ENCODE measurements at places on chromosomes 6 and 20.

- peak; percentile 97 for DNase-seq
Measured at GRCh38 chr6:140684776-140685550, 1310.5 kb upstream of the CITED2 start.

- peak; percentile 85 for DNase-seq
Measured at GRCh38 chr6:31651602-31652191, 764 bp downstream of the BAG6 start.

GRCh38 chr20:64083378-64083803 is 807 bp downstream of the LKAAEAR1 start:
- peak; percentile 85 for DNase-seq

DNA sequence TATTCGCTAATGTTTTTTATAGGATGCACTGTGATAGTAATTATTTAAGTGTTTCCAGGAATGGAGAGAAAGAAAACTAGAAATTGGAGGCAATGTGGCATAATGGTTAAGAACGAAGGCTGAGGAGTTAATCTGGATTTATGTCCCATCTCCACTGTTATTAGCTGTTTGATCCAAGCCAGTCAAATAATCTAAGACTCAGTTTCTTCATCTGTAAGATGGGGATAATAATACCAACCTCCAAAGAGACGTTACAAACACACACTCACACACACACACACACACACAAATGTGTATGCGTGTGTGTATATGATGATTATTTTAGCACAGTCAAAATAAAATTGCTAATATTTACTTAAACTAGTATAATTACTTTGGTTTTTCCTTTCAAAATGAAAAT is 36.9 kb upstream of the TPD52L1 start:
- no peak for DNase-seq

GRCh38 chr20:62740286-62741141 is 31.9 kb downstream of the NTSR1 start:
- no peak for DNase-seq

GRCh38 chr20:23161968-23162696 is 76.0 kb upstream of the CD93 start:
- DNase-seq = peak; percentile 99

- no peak for DNase-seq
Measured at GRCh38 chr20:50924261-50924920, 6.8 kb downstream of the ADNP start.

- DNase-seq = peak; percentile 79
Measured at GRCh38 chr20:35954907-35955251, 577 bp upstream of the SCAND1 start.

GRCh38 chr6:140441256-140441655 is 1066.8 kb upstream of the CITED2 start:
- DNase-seq = peak; percentile 57

GRCh38 chr20:24617757-24618450 is 148.5 kb downstream of the SYNDIG1 start:
- no peak for DNase-seq

- DNase-seq = no peak
Measured at GRCh38 chr20:37970856-37971245, 62.4 kb downstream of the TTI1 start.

GRCh38 chr6:34610819-34611477 is 54.8 kb upstream of the SPDEF start:
- DNase-seq = no peak

GRCh38 chr20:5192570-5193431 is 66.0 kb downstream of the CDS2 start:
- no peak for DNase-seq

GRCh38 chr6:15921243-15921642 is 207.6 kb upstream of the MYLIP start:
- DNase-seq = no peak

DNA sequence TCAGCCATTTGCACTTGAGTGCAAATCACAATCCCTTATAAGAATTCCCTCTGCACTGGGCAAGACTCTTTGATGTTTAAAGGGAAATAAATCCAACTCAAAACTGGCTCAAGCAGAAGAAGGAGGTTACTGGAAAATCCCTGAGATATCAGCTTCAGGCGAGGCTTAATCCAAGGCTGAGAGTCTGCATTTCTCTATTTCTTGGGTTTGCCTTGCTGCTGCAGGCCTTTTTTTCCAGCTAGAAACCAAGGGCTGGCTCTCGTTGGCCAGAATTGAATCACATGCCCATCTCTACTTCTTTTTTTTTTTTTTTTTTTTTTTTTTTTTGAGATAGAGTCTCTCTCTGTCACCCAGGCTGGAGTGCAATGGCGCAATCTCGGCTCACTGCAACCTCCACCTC is 11.7 kb downstream of the HCK start:
- DNase-seq = no peak

- DNase-seq = peak; percentile 90
Measured at GRCh38 chr6:138161338-138162110, at the start of gene ARFGEF3. TSS of gene ARFGEF3 (plus strand) at chr6:138161939. CDS start at chr6:138162087, 148 bp downstream.

DNA sequence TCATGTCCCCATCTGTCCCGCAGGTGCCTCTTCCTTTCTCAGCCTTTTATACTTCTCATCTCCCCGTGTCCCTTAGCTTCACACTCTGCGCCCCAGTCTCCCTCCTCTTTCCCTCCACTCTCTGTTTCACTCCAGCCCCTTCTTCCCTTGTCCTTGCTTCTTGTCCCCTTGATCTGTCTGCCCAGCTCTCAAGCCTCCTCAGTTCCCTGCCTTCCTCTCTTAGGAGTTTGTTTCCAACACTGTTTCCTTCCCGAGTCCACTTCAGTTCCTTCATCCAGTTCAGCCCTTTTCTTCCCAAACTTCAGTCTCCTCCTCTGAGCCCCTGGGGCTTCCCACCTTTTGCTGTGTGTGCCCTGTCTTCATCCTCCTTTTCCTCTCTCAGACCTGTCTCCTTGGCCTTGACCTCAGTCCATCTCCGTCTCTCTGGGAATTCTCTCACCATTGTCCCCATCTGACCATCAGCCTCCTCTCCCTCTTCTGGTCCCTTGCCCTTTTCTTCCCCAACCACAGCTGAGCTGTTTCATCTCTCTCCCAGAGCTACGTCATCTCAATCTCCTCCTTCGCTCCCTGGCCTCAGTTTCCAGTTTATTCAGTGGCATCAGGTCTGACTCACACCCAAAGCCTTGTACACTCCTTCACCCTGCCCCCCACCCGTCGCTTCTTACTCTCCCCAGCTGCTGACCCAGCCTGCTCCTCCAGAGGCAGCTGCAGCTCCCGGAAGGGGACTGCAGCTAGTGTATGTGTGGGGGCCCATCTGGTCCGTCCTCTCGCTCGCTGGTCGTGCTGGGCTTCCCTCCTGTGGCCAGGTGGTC is 2.7 kb upstream of the DDR1 start:
- DNase-seq = peak; percentile 42

GRCh38 chr6:155224618-155225017 is 39.2 kb upstream of the CLDN20 start:
- DNase-seq = peak; percentile 82

DNA sequence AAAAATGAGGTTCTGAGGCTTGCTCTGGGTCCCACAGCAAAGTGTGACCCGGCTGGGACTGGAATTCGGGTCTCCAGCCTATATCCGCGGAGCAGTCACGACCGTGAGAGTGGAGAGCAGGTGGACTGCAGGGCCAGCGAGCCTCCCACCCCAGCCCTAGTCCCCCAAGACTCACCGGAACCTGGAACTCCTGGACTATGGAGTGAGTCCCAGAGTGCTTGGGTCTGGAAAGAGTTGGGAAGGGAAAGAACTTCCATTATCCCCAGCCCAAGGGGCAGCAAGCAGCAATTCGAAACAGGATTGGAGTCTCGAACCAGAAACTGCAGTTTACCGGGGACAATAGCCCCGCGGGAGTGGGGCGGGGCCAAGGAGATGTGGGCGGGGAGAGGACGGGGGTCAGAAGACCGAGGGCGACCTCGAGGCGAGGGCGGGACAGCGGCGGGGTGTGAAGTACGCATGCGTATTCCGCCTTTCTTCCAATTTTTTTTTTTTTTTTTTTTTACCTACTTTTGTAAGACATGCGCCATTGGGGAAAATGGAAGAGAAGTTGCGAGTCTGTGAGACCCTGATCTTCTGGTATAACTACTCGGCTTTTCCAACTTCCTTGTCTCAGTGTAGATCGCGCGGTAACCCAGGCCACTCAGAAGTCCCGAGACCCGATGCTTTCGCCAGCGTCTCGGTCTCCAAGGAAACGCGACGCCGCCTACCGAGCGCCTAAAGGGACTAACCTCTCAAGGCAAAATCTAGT is at the start of gene C20orf96:
Gene C20orf96, minus strand, starts transcription at position 667 of the 748 bp plus-strand sequence. Its CDS starts 140 bp downstream, at position 527.
- DNase-seq = peak; percentile 95

DNA sequence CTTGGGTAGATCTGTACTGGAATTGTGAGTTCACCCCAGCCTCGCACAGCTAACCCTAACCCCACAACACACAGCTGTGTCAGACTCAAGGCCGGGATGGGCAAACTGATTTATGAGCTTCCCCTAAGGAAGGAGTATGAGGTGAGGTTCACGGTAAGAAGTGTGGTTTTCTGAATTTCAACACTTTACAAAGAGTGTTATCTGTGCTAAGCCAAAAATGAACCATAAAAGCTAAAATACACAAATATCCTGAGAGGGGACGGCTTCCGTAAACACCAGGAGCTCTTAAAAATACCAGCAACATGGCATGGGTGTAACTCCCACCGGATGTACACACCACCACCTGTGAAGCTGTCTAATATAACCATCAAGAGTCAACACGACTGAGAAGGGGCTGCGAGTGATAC is 101.2 kb downstream of the ATP9A start:
- no peak for DNase-seq

- DNase-seq = no peak
Measured at GRCh38 chr6:78489874-78490273, 377.5 kb upstream of the IRAK1BP1 start.

DNA sequence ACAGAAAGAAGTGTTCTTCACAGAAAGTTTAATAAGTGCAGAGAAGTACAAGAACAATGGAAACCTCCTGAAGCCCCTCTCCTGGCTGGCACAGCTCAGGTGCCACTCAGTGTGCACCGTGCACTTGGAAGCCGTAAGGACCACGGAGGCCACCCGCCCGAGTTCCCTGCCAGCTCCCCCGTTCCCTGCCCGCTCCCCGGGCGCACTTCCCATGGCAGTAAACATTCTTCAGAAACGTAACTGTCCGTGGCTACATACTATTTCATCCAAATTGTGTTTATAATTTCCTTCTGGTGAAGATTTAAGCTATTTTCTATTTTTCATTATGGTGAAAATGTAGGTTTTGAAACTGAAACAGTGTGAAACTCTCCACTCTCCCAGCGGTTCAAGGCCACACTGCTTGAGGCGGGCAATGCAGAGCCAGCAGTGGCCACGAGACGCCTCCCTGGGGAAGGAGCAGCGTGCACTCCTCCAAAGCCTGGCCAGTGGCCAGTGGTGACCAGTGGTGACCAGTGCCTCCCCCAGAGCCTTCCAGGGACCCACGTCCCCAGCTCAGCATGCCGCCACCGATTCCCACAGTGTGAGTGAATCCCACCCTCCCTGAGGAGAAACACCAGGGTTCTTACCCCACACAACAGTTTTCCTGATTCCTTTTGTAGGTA is 46.4 kb downstream of the TAF4 start:
- DNase-seq = no peak

- peak; percentile 75 for DNase-seq
Measured at GRCh38 chr6:26215585-26216358, 128.5 kb downstream of the HFE start.

- DNase-seq = peak; percentile 71
Measured at GRCh38 chr6:65816991-65817390, 110.0 kb upstream of the EYS start.

GRCh38 chr6:44120692-44121443 is 6.4 kb downstream of the MRPL14 start:
- no peak for DNase-seq

DNA sequence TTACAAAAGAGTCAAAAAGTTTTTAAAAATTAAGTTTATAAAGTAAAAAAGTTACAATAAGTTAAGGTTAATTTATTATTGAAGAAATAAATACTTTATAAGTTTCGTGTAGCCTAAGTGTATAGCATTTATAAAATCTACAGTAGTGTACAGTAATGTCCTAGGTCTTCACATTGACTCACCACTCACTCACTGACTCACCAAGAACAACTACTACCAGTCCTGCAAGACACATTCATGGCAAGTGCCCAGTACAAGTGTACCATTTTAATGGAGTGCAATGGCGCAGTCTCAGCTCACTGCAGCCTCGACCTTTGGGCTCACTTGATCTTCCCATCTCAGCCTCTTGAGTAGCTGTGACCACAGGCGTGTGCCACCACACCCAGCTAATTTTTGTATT is 128.2 kb downstream of the GPX5 start:
- no peak for DNase-seq

DNA sequence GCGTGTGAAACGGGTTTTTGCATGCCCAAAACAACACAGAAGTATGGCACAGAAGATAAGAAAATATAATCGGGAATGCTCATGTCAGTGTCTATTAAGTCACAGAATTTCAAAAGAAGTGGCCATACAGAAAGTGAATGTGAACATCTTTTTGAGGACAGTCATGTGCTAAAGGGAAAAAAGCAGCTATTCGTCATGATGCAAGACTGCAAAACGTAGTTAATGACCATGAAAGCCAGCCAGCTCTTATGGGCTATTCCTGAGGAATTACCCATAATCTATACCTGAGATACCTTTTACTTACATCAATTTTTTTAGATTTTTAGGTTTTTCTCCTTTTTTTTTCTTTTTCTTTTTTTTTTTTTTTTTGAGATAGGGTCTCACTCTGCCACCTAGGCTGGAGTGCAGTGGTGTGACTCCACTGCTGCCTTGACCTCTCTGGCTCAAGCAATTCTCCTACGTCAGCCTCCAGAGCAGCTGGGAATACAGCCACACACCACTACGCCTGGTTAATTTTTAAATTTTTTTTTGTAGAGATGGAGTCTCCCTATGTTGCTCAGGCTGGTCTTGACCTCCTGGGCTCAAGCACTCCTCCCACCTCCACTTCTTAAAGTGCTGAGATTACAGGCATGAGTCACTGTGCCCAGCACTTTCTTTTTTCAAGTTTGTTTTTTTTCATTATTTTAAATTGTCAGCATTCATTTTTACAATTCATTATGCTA is 18.1 kb upstream of the ZBP1 start:
- no peak for DNase-seq

GRCh38 chr6:142353690-142354089 is 51.9 kb downstream of the ADGRG6 start:
- DNase-seq = no peak

DNA sequence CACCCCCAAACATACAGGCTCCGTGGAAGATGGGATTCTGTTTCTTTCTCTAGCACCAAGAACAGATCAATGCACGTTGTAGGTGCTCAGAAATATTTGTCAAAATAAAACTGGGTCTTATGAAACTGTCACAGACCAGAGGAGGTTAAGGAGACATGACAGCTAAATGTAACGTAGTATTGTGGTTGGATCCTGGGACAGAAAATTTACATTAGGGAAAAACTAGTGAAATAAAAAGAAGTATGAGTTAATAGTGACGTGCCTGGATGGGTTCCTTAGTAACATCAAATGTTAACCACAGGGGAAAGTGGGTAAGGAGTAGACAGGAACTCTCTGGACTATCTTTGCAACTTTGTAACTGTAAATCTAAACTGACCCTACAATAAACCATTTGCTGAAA is 31.5 kb downstream of the NOL4L start:
- no peak for DNase-seq

GRCh38 chr20:2451939-2452732 is 18.5 kb downstream of the SNRPB start:
- DNase-seq = peak; percentile 82

DNA sequence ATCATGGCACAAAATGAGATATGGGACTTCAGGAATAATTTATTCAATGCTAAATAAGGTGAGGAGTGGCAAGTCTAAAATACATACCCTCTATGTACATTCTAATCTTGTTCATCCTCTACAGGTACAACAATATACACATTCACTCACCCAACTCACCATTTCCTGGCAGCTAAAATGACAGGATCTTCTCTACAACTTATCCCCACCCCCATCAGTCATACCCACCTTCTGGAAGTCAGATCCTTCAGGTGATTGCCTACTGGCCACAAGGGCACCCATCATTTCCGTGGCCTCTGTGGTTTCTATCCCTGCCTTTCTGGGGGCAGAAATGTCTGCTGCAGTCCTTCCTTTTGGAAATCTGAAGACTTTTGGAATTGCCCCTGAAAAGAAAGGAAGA is 22.8 kb upstream of the CRIP3 start:
- DNase-seq = no peak

Data from NCI-H69 (cell line).